Activated CD8-positive, alpha-beta memory T cell treated with anti-CD3 and anti-CD28 coated beads for 1 hour (primary cell): ENCODE measurements at places on chromosomes 4 and X.

GRCh38 chrX:6002056-6002455, 226.6 kb downstream of the NLGN4X start:
- no peak for DNase-seq

DNA sequence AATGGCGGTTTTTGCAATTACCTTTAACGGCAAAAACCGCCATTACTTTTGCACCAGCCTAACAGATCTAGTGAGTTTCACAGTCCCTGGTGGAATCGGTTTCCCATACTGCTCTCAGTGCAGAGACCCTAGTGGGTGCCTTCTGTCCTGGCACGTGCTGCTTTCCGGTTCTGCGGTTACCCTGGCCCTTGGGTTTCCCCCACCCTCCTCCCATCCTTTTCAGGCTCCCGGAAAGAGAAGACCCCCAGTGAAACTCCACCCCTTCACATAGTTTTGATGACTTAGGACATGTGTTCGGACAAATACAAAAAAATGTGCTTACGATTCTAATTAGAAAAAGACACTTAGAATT, 36.9 kb downstream of the NLGN3 start:
- DNase-seq, result no peak

DNA sequence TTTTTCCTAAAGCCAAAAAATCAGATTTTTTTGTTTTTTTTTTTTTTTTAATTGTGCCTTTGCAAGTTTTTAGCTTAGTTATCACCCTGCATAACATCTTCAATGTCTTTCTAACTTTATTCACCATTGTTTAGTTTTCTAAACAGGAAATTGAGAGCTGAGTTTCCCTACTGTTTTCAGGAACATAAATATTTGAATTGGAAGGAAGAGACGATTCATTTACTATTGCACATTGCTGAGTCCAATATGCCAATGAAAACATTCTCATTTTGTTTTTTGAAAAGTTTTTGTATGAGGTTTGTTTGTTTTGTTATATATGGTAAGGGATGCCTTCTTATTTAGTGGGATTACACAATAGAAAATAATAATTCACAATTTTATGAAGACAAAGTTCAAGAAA, 148.4 kb downstream of the ANKRD50 start:
- DNase-seq, result no peak

DNA sequence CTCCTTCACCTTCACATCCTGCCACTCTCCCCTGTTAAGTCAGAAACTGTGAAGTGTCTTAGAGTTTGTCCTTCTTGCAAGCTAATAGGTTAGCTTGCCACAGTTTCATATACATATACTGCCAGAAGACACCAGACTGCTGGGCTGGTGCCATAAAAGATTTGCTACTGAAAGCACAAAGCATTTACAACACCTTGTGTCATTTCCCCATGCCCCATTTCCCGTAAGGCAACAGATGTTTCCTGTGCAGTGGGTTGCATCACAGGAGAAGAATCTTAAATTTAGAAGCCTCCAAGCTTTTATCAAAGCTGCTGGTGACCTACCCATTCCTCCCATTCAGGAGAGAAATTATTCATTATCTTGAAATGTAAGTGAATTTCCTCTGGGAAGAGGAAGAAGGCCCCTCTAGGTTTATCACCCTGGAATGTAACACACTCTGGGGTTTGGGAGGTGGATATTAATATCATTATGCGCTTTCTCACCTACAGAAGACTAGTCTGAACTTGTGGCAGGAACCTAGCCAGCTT, 34.5 kb upstream of the RAB33B start:
- no peak for DNase-seq

- DNase-seq, result no peak
These were observed 13.2 kb downstream of the XKRX start for GRCh38 chrX:100915562-100915961.

GRCh38 chrX:154458116-154458953, at the start of gene PLXNA3:
Gene PLXNA3, plus strand, starts transcription at chrX:154458281. Its CDS starts 1,903 bp downstream, at chrX:154460184.
- DNase-seq, result no peak

- DNase-seq, result no peak
These were observed 113.0 kb downstream of the DTHD1 start for GRCh38 chr4:36394352-36394903.

DNA sequence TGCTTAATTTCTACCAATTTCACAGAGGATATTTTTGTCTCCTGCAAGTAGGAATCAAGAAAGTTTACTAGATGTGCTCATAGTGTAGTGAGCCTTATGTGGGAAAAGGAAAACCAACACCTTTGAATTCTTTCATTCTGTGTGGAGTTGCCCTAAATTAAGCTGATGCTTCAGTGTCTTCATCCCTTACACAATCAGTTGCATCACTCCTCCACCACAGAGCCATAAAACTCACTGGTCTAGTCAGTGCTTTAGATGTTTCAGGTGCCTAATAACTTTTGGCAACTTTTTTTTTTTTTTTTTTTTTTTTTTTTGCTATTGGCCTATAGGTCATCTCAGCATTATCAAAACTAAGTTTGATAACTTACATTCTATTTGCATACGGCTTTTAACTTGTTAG, 41.5 kb downstream of the HHIP start:
- no peak for DNase-seq

GRCh38 chr4:97548943-97549583, 594.2 kb downstream of the STPG2 start:
- DNase-seq, result no peak

DNA sequence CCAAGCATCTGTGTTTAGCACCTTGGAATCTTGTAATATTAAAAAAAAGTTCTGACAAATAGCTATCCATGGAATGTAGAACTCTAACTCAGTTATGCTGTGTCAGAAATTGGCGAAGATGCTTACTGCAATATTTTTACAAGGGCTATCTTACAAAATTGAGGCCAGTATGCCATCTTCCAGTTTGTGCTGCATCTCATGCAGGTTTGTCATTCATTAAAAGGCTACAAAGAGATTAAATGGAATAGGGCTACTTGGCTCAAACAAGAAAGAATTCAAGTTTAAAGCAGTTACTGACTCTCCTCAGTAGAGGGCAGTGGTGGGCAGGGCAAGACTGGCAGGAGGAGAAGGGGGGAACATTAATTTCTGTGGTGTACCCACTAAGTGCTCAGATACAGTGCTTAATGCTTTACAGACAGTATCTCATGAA, 66.5 kb downstream of the SHROOM4 start:
- DNase-seq, result no peak

GRCh38 chrX:29587107-29587506, 628.3 kb upstream of the MAGEB2 start:
- DNase-seq, result no peak

- DNase-seq, result no peak
These were observed 249.1 kb downstream of the KCNIP4 start for GRCh38 chr4:21699446-21699845.

- no peak for DNase-seq
These were observed 18.3 kb downstream of the RAP2C start for GRCh38 chrX:132200976-132201375.

DNA sequence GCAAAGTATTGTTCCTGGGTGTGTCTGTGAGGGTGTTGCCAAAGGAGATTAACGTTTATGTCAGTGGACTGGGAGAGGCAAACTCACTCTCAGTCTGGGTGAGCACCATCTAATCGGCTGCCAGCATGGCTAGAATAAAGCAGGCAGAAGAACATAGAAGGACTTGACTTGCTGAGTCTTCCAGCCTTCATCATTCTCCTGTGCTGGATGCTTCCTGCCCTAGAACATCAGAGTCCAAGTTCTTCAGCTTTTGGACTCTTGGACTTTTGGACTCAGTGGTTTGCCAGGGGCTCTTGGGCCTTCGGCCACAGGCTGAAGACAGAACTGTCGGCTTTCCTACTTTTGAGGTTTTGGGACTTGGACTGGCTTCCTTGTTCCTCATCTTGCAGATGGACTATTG, 15.3 kb upstream of the ENPP6 start:
- no peak for DNase-seq

GRCh38 chr4:74671080-74671698, 123.1 kb downstream of the BTC start:
- peak; percentile 8 for DNase-seq

- no peak for DNase-seq
These were observed 6.8 kb upstream of the MGST2 start for GRCh38 chr4:139658586-139659382.

- DNase-seq, result no peak
These were observed 50.4 kb upstream of the KLHL8 start for GRCh38 chr4:87270825-87271224.

GRCh38 chr4:134812611-134813010, 611.0 kb upstream of the PABPC4L start:
- no peak for DNase-seq

- no peak for DNase-seq
These were observed 5.3 kb downstream of the APOO start for GRCh38 chrX:23902419-23902818.

- DNase-seq, result no peak
These were observed 367.6 kb downstream of the BCOR start for GRCh38 chrX:39729981-39730661.

DNA sequence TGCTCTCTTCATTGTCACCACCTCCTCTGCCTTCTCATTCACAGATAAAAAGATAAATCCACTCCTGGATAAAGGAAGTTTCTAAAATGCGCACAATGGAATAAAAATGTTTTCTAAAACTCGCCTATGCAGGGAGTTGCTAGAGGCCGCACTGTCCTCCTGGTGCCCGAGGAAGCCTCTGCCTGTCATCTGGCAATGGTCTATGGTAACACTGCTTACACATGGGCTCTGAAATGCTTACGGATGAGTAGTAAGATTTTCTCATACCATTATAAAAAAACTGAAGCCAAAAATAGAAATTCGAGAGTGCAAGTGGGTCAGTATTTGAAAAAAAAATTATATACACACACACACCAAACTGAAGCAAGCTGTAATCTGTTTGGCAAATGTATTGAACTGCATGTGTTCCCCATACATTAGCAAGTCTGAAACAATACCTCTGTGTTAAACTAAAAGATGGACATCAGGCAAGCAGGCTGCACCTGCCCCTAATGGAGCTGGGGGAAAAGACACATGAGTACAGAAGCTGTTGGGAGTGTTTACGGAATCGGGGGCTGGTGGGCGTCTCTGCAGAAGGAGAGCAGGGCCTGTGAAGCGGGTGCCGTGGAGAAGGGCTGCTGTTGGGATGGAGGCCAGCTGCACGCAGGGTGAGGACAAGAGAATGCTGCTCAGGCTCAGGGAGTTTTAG, 103.3 kb upstream of the FAT1 start:
- DNase-seq, result no peak
